ENCODE measurements at places on chromosomes 11 and 22.

GRCh38 chr11:65952052-65952521, 6.8 kb downstream of the TSGA10IP start:
- DNase-seq = no peak

DNA sequence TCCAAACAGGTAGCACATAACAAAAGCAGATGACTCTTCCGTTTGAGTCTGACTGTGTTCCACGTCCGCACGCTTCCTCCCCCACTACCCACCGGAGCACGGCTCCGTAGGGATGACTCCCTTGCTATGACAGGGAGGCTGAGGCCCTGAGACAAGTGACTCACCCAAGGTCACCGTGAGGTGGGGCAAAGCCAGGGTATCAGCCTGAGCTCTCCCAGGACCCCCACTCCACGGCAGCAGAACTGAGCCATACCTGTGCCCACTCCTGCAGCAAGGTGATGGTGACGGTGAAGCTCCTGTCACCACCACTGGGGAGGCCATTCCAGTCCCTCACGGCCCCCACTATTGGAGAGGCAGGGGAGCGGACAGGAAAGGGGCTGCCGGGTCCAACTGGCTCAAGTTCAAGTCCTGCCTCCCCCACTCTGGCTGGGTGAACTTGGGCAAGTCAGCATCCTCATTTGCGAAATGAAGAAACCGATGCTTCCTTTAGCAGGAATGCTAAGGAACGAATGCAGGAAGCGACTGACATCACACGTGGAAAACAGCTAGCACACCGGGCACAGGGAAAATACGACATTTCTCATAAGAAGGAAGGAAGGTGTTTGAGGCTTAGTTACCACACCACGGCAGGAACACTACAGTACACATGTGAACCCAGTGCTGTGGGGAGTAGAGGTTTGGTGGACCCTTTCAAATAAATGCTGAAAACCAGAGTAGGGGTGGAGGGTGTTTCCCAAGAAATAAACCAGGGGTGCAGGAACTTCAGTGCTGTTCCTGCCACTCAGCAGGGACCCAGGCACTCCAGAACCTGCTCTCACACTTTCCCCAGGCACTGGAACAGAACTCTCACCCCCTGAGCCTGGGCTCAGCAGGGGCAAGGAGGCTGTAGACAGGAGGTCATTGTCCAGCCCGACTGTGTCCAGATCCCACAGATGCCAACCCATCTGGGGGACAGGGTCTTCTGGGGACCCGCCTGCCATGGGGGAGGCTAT, 32.4 kb upstream of the CBX7 start:
- DNase-seq = no peak

- DNase-seq = no peak
These were observed 953.4 kb downstream of the DLG2 start for GRCh38 chr11:84673753-84674152.

GRCh38 chr22:36465232-36466021, 16.0 kb downstream of the TXN2 start:
- DNase-seq = no peak

DNA sequence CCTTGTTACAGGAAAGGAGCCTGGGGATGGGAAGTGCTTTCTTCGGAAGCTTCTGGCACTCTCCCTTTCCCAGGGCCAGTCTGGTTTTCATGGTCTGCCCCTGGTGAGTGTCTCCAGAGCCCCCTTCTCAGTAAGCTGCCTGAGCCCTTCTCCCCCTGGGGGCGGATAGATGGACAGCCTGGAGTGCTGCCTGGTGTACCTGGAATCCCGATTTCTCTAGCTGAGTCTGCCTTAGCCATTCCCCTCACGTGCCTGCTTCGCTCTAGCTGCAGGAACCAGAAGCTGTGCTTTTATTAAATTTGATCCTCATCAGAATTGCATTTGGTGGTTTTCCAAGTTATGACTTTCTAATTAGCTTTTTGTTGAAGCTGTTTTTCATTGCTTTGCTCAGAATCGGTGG, 152.9 kb upstream of the NAV2 start:
- no peak for DNase-seq

DNA sequence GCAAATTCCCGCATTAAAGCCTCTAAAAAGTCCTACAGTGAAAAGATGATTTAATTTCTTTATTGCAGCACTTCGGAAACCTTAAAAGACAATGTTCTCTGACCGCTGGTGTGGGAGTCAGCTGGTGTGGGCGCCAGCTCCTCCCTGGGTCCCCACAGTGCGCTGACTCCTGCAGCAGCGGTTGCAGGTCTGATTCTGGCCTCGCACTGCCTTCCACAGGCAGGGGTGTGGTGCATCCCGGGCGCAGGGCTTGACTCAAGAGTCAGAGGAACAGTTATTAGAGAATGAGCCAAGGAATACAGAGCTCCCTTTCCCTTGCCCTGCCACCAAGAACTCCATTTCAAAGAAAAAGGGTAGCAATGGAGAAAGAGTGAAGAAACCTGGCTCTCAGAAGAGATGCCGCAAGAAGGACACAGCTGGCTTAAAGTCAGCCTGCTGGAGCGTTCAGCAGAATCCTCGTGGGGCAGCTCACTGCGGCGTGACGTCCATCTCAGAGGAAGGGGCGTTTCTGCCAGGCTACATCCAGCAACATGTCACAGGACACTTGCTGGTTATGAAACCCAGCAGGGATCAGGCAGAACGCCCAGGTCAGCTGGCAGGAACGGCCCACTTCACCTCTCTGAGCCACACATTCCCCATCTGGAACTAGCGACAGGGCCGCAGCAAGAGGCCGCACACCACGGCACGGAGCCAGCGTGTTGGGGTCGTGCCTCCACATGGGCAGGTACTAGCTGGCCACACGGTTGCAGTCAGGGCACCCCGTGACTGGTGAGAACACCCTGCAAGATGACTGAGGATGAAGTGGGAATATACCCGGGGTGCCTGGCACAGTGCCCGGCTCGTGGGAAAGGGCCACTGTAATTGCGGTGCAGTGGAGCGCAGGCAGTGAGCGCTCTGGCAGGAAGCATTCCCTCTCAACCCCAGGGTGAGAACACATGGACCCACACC, 18.1 kb upstream of the EFCAB6 start:
- DNase-seq = no peak

- no peak for DNase-seq
These were observed 57.1 kb downstream of the TRAF6 start for GRCh38 chr11:36452961-36453360.

Data from NCI-H187 (cell line).